Effector CD8-positive, alpha-beta T cell (primary cell): ENCODE measurements at places on chromosomes 7 and 10.

DNA sequence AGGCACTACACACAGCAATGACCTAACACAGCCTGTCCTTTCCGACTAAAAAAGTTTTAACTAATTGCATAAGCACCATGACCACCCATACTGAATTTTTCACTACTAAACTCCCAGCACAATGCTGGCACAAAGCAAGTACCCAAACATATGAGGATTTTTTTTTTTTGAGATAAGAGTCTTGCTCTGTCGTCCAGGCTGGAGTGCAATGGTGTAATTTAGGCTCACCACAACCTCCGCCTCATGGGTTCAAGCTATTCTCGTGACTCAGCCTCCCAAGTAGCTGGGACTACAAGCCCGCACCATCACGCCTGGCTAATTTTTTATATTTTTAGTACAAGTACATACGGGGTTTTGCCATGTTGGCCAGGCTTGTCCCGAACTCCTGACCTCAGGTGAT is 5.1 kb downstream of the UBE2H start:
- no peak for DNase-seq

DNA sequence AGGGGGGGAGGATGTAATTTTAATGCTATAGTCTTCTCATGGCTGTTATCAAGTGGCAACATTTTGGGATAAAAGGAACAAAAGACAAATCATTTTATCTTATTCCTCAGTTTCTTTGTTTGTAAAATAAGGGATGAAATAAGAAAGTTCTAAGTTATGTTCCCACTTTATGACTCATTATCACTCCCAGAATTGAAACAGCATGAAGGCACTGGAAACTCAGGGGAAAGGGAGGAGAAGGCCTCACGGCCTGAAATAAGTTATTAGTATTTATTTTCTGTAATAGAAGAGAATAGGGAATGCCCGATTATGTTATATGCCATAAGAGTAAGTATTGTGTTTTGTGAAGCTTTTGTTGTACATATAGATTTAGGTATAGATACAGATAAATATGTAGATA is 85.0 kb upstream of the NAMPT start:
- no peak for DNase-seq

- no peak for DNase-seq
These were observed 67.8 kb downstream of the EGFR start for GRCh38 chr7:55086413-55087201.

DNA sequence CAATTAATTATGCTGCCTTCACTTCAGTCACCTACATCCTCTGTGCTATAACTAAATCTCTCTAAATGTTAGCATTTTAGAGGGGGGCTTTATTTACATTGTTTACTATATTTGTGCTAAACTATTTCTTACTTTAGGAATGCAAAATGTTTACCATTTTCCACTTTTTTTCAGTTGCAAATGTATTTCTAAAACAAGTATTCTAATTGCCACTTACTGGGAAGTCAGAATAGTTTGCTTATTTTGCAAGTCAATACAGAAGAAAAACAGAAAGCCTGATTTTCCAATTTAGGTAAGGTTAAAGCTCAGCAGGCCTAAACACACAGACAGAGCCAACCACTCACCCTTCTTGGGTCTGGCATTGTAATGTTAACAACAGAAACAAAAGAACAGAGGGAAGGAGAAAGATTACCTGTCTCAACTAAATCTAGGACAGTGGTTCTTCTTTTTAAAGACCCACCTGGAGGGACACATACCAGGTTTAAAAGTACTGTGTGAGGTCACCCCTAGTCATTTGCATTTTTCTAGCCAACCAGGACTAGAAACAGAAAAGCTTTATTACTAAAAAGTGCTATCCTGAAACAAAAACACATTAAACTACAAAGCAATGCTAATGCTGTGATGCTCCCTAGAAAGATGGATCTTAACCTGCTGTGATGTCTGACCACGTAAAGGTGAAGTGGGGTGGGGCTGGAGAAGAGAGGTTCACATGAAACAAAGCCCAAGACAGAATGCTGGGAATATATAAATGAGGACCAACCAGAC is 178.2 kb downstream of the SLC25A13 start:
- DNase-seq = no peak

GRCh38 chr7:37048674-37049073 is 324.4 kb upstream of the AOAH start:
- DNase-seq = no peak

- DNase-seq = no peak
These were observed 227.9 kb upstream of the PRSS58 start for GRCh38 chr7:142485617-142486226.

DNA sequence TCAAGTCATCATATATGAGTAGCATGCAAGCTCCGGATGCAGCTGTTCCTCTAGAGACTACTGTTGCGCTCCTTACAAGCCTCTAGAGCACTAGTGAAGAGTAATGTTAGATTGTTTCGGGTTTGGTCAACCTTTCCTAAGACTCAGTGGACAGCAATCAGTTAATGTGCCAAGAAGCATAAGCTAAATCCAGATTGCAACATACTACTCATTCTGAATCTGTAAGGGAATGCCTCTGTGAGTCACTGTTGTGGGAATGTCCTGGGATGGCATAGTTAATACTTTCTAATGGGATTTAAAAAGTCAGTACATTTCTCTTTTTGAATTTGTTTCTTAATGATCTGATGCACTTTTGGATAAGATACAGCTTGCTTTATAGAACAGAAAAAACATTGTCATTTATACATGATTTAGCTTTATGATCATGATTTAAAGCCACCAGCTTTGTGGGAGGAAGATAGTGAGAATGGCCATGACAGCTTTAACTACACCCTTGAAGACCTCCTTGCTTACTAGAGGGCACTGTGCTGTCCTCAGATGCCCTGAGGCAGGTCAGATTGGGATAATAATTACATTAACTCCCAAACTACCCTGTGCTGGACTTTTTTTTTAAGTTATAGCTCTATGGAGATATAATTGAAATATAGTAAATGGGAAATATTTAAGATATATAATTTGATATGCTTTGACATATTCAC is 138.4 kb downstream of the SDK1 start:
- DNase-seq = no peak

GRCh38 chr7:66732439-66732838 is 8.1 kb upstream of the RABGEF1 start:
- no peak for DNase-seq

DNA sequence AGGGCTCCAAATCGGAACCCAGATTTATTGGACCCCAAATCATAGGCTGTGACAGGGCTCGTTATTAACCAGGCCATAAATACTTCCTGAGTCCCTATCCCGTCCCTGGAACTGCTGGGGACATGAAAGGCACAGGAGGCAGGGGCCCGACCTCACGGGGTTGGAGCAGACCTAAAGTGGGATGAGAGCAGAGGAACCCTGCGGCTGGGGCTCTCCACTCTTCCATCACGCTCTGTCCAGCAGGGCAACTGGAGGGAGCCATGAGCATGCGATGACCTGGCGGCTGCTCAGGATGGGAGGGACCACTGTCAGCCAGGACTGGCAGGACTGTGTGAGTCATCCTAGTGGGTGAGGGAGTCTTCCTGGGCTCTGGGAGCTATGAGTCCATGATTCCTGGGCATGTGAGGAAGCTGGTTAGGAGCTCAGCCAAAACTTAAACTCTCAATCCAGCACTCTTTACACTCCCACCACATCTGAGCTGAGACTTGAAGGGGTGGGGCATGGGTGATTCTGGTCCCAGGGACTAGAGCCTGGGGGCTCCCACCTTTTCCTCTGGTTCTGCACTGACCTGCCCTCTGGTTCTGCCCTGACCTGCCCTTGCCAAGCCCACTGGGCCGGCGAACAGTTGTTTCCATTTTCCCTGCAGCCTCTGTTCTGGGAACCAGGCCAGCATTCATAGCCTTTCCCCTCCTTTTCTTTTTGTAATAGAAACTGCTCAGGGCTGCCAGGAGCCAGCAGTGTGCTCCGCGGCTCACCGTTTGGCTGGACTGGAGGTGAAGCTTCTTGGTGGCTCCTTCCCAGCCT is 47.1 kb downstream of the SYPL1 start:
- no peak for DNase-seq
